Activated CD4-positive, alpha-beta T cell treated with anti-CD3 and anti-CD28 coated beads, Interleukin-2, amount 50 U/mL, for 4 hours (primary cell): ENCODE measurements at places on chromosomes 1 and 21.

DNA sequence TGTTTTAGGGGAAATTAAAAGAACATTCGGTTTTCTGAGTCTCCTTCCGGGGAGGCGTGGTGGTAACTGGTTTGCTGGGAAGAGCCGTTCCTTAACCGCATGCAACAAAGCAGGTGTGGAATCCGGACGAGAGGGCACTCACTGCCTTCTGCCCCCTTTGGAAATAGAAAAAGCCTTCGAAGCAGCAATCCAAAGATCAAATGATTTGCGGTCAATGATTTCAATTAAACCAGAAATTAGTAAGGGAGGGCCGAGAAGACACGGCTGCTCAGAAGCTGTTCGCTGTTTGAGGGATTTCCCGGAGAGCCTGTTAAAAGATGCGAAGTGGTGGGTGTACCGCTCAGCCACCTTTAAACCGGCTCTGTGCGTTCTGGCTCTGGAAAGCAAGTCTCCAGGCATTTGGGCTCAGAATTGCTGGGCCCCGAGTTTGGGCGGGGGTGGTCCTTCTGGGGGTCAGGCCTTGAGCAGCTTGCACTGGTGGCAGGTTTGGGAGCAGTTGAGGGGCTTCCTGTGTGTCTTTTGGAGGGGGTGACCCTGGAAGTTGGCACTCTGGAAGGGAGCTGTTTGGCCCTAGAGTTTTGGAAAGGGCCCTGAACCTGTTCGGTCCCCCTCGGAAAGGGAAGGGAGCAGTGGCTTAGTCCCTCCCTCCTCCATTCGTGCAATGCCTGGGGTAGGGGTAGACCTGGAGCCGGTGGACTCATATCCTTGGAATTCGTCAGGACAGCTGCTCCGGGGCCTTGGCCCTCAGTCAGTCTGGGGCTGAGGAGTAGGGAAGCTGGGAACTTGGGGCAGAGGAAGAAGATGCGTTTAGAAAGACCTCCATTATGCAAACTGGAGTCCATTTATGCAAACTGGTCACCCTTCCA lies 3.1 kb downstream of the SIM2 start:
- DNase-seq, result no peak

GRCh38 chr1:220689666-220690065 lies 497 bp upstream of the C1orf115 start:
- no peak for DNase-seq

DNA sequence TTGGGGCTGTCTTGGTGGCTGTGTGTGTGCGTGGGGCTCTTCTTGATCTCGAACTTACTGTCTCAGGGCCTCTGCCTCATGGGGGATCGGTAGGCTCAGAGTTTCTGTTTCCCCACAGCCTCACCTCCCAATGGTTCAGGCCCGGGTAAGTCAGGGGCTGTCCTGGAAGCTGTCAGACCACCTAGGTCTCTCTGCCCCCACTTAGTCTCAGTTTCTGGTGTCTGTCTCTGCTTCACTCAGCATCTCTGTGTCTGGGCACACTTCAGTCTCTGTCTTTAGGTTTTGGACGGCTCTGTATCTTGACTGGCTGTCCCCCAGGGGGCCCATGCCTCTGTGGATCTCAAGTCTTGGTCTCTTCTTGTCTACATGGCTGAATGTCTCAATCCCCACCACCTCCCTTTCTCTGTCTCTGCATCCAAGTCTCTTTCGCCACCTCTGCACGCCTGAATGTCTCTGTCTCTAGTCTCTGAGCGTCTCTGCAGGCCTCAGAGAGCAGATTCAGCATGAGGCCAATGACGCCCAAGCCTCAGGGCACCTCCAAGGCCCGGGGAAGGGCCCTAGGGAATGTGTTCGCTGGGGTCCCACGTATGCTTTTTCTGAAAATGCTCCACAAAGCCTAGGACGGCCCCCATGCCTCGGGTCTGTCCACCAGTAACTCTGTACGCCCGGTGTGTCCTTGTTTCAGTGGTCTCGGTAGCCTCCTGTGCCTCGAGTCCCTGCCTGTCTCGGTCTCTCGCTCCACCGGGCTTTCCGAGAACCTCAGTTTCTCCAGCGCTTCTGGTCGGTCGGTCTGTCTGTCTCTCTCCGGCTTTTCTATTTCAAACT lies 818 bp downstream of the FHL3 start:
- no peak for DNase-seq

DNA sequence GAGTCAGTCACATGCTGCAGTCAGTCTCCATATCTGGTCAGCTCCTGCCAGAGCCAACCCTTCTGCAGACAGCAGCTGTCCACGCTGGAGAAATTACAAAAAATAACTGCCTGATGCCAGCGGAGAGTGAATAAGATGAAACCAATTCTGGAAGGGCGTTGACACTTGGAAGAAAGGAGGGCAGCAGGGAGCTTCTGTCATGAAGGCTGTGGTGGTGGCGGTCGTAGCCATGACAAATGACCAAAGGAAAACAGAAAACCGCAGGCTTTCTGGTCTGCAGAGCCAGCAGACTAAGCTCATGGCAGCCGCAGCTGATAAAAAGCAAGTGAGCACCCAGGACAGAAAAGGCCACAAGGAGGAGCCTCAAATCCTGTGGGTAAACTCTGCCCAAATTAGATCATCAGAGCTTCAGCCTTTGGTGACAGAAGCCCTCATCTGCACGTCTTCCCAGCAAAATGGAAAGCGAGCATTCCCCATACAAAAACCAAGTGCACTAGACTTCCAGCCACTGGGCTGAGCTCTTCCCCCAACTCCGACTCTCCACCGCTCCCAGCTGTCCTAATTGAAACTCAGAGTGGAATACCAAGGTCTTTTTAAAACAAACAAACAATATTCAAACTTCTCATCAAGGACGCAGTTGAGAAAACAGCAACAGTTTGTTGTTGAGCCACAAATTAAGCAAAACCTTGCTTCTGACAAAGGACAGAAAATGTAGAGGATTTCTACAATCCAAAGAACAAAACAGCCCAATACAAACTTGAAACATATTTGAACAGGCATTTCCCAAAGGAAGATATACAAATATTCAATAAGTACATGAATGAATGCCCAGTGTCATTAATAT lies 28.7 kb downstream of the RSPH1 start:
- DNase-seq, result no peak

DNA sequence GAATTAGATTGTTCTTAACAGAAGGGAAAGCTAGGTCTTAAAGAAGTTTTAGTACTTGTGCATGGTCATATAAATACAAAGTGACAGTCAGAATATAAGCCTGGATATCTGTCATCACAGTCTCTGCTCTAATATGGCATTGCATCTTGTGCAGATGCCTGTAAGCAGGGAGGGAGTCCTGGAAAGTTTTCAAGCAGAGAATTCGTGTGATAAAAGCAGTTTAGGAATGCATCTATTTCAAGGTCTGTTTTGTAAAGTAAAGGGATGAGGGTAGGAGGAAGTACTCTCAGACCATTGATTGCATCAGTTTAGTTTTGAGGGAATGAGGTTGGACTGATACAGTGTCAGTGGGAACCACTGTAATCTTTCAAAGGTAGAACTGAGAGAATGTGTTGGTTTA lies 30.6 kb downstream of the IARS2 start:
- DNase-seq, result no peak

- no peak for DNase-seq
These were observed 272.7 kb downstream of the FAM72C start for GRCh38 chr1:143699115-143699514.

DNA sequence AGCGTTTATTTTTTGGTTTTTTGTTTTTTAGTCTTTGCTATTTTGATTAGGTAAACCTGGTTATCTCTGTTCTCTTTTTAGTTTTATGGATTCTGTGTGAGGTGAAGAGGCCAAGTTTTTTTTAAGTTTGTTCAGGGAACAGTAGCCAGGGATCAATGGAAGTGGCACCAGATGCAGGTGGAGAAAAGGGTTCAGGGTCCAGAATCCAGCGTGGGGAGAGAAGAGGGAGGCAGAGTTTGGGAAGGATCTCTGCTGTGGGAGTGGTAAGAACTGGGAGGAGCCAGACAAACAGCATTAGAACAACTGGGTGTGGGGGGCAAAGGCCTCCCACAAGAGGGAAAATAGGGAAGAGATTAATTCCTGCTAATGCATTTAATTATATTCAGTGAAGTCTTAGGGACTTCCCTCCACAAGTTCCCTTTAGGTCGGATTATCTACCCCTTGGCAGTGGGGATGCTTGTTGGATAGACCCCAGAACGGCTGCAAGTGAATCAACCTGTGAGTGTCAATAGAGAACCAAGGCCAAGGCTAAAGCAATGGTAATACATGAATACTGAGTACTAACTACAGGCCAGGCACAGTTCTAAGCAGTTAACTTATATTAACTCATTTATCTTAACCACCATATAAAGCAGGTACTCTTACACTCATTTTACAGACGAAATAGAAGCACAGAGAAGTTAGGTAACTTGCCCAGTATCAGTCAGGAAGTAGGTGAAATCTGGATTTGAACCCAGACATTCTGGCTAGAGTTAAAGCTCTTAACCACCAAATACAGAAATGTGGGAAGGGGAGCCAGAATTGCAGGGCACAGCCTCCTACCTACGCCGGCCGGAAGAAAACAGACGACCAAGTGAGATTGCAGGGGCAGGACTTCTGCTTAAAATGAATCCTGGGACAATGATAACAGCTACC lies 498 bp downstream of the GNAT2 start:
- DNase-seq, result no peak
